Smooth muscle cell of the brain vasculature (primary cell): ENCODE measurements at places on chromosomes 6 and 20.

DNA sequence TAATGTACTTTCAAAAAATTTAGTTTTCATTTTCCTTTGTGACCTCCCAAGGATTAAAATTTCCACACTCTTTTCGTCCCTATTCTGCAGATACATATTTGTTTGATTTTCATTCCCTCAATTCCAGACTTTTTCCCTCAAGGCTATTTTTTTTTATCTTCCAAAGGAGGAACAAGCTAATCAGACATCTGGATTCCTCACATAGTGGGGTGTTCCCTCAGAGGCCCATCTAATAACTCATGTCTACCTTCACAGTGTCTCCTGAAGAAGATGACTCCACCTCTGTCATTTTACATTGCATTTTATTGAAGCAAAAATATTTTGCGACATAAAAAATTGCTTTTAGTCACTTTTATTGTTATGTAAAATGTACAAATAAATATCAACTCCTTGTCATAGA, 122.2 kb downstream of the RFPL4B start:
- DNase-seq: no peak

GRCh38 chr6:147752689-147753403, 244.4 kb downstream of the SAMD5 start:
- no peak for DNase-seq

GRCh38 chr6:46325561-46326530, 155.1 kb upstream of the ENPP5 start:
- peak; percentile 17 for DNase-seq

- DNase-seq: no peak
Observed at GRCh38 chr6:29667158-29667557, 10.3 kb downstream of the MOG start.

DNA sequence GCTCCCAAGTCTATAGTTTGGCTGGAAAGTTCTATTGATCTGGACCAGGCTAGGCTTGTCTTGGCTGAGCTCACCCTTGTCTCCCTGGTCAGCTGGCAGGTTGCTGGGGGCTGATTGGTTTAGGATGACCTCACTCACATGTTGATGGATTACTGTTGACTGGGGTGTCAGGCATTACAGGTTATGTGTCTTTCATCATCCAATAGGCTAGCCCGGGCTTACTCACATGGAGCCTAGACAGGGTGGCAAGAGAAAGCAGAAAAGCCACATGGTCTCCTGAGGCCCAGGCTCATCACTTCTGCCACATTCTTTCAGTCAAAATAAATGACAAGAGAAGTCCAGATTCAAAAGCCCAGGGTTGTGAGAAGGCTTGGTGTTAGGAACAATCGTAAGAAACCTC, 103.5 kb downstream of the BFSP1 start:
- DNase-seq: no peak
